Epithelial cell of prostate (primary cell): ENCODE measurements at places on chromosomes 2 and 18.

DNA sequence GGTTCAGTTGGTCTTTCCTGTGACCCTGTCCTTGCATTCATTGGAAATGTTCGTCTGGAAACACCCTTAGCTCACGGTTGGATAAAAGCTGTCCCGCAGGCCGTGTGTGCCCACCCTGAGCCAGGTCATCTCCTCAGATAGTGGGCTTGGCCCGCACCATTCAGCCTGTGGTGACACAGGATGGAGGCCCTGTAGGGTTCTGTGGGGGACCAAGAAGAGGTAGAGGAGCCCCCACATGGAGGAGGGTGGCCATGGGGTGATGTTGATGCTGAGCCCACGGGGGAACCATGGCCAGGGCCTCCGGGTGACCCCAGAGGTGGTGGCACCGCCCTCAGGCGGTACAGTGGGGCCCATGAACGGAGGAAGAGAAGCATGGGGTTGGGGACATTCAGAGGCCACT lies 62.7 kb downstream of the ASAP2 start:
- DNase-seq: no peak

- no peak for DNase-seq
These were observed 14.2 kb downstream of the SPR start for GRCh38 chr2:72901426-72901825.

DNA sequence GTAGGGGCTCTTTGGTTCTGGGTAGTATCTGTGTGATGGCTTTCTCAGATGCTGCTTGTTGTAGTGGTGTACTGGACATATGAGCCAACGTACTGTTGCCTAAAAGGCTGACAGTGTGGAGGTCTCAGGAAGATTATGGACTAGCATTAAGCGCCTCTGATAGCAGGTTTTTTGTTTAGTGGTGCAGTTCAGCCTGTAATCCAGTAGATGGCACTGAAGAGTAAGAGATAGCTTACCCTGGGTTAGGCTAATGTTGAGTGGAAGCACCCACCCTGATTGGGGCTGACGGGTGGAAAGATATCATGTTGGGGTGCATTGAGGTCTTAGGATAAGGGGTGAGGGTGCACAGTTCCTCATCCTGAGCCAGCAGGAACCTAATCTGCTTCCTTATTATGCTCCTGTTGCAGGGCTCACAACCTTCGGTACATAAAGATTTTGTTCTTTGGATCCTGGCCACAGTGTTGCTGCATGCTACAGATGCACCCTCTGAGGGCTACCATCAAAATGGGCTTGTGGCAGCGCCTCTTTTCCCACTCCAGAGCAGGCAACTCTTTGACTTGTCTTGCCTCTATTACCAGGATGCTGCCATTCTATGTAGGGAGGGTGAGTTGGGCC lies 79.6 kb downstream of the MSTN start:
- no peak for DNase-seq

- no peak for DNase-seq
These were observed 144.1 kb downstream of the CDC42EP3 start for GRCh38 chr2:37527361-37527760.

DNA sequence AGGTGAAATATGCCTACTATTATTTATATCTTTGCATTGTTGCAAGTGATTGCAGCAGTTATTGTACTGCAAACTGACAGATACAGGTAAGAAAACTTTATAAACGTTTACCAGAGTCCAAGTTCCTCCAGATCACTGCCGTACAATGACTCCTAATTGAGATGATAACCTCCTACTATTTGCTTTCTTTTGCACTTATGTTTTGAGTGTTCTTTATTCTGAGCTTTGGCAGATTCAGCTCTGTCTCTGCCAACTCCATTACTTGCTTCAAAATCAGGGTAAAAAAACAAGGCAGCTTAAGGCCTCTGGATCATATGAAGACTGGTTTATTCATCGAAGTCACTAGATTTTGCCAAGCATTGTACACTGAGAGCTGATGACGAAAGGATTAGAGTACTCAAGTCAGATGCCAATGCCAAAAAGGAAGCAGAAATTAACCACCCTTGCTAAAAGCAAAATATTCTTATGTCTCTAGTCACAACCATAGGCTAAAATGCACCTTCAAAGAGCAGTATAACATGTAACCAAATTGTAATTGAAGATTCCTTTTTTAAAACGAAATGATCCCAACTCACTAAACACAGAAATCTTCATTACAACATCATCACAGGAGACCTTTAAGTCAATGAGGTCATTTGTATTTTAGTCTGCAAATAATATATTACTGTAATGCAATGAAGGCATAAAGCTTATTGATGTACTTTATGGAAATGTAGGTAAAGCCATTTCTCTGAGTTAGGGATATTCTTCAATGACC lies 10.5 kb upstream of the IKZF2 start:
- no peak for DNase-seq

- no peak for DNase-seq
These were observed 453.0 kb upstream of the TRIB2 start for GRCh38 chr2:12263730-12264129.

GRCh38 chr2:119703526-119703925 lies 24.5 kb downstream of the TMEM177 start:
- DNase-seq: no peak

DNA sequence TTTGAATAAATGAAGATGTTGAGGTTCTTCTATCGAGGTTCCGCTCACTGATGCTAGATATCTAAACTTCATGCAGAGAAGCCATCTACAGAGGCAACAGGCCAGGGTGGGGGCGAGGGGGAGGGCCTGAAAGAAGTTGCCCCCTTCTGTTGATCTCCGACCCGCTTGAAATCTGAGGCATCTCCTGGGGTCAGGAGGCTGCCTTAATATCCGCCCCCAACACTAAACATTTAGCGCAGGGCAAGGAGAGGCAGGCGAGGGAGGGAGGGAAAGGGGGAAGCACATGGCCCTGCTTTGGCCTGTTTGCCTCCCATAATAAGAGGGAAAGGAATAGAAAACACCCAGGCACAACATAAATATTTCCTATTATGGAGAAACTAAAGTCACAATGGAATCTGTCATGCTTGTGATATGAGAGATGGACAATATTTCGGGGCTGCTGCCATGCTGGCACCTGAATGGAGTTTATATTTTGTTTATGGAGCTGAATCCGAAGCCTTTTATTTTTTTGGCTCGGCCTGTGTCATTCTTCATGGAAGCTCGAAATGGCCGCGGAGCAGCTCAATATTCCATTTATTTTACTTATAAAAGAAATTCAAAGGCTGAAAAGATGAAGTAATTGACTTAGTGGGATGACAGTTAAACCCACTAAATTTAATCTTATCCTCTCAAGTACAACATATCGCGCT lies 221.1 kb downstream of the INSIG2 start:
- no peak for DNase-seq

- DNase-seq: no peak
These were observed 135.5 kb downstream of the MGAT5 start for GRCh38 chr2:134389381-134389780.
